Mammary epithelial cell (primary cell): ENCODE measurements at places on chromosomes 3 and 15.

- DNase-seq: no peak
These were observed 10.6 kb downstream of the DENND6A start for GRCh38 chr3:57682284-57682683.

- DNase-seq: peak; percentile 44
These were observed 7.6 kb downstream of the PFKFB4 start for GRCh38 chr3:48548729-48549705.

DNA sequence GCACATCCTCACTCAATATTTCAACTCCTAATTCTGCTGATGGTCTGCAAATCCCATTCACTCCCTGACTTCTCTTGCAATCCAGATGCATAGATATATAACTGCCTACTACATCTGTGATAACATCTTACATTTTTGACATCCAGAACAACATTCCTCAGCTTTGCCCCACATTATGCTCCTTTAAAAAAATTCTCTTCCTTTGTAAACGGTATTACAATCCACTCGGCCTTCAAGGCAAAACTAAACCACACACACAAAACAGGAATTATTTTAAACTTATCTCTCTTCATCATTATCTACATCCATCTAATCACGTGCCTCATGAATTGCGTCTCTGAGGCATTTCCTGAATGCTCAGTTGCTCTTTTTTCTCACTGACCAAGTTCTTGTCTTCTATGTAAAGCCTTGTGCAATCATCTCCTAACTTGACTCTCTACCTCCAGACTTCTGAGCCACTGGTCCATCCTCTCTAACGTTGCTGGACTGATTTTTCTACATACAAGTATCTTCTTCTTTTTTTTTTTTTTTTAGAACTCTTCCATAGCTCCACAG is 117.0 kb downstream of the SATB1 start:
- peak; percentile 26 for DNase-seq

GRCh38 chr3:37492977-37493471 is 318.6 kb upstream of the LRRFIP2 start:
- DNase-seq: peak; percentile 35

DNA sequence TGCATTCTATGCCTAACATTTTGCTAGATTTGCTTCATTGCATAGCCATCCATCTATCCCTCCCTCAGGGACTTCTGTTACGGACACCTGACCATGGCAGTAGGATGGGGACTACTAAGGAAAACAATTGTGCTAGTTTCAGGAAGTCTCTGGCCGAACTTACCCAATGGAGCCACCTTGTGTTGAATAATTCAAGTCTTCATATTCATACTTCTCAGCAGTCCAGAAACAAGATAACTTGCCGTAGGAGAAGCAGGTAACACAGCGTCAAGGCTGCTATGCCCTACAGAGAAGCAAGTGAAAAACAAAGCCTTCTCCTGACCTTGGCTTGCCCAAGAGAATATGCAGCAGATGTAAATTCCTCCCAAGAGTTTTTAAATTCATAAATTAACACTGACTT is 685.3 kb downstream of the GRM7 start:
- DNase-seq: peak; percentile 24

- DNase-seq: no peak
These were observed 62.3 kb downstream of the SLC6A1 start for GRCh38 chr3:11054739-11055438.

DNA sequence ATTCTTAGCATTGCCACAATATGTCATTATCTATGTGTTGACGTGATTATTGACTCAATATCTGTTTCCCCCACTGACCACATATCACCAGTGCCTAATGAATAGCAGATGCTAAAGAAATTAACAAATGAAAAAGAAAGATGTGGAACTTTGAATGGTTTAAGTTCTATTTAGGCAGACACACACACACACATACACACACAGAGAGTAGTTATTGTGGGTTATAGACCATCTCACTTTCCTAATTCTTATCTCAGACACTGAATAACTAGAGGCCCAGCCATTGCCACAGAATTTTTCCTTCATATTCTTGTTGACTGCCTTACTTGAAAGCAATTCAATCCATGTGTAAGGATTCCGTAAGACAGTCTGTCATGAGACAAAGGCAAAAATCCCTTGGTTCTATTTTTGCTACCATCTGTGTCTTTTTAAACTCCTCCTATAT is 61.9 kb upstream of the PHLDB2 start:
- DNase-seq: no peak

DNA sequence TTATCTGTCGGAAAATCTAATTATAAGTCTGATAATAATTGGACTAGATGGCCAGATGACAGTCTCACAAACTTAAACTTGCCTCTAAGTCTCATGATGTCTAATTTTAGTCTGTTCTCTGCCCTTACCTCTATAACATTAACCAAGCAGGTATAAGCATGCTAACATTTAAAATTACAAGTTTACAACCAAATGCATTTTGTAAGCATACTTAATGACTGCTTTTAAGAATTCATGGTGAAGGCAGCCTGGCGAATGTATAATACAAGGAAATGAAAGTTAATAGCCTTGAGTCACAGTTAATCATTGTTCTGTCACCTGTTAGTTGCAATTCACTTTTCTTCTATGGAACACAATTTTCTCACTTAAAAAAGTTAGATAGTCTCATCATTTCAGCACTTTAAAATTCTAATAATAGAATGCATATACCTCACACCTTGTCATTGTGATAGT is 16.5 kb downstream of the BCHE start:
- no peak for DNase-seq

- DNase-seq: no peak
These were observed 6.2 kb downstream of the PLA2G4D start for GRCh38 chr15:42087926-42088800.

- no peak for DNase-seq
These were observed 25.2 kb upstream of the TSPAN3 start for GRCh38 chr15:77096138-77096537.

DNA sequence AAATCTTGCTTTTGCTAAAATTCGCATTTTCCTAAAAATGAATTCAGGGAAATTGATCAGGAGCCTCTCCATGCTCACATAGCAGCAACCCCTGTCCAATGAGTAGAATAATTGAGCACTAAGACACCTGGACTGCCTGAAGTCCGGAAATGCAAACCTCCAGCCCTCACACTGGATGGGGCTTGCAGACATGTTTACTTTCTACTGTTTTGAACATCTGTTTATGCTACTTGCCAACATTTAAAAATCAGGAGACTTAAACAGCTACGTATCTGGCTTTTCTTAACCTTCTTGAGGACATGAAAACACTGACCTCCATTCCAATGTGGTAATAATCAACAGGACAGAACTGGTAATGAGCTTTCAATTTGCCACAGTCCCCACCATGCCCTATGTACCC is 184.4 kb downstream of the SHOX2 start:
- no peak for DNase-seq

DNA sequence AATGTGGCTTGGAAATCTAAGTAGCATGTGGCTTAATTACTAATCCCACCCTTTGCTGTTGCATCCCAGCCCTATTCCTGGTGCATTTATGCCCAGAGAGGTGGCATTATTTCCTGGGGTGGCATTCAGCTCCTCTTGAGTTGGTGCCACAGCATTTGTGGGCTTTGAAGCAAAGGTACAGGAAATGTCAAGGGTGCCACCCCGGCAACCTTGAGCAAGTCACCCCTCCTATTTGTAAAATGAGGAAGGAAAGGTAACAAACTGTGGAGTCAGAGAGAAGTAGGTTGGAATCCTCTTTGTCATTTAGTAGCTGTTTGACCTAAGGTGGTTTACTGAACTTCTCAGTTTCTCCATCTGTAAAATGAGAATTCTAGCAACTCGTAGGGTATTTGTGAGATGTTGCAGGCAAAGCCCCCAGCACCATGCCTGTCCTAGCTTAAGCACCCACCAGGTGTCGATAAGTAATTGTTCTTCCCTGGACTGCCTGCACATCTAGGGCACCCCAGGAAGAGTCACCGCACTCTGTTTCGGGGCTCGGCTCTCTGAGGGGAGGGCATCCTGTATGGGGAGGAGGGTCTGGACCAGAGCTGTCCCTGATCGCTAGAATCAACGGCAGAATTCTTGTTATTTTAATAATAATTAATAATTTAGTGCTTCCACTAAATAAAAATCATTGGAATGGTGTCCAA is 17.1 kb downstream of the ISG20 start:
- DNase-seq: no peak

DNA sequence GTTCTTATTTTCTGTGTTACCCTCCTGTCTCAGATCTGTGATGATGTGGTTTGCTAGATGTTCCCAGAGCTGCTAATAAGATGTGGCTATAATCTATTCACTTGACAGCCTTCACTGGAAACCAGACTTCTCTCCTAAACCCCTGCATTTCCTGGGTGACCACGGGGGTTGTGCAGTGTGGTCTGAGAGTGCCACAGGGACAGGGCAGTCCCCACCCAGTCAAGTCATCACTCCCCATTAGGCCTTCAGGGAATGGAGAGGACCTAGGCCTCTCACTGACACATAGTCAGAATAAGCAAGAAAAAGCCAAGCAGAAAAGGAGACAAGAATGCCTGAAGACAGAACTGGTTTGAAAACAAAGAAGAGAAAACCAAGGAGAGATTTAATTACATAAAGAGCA is 58.3 kb downstream of the GJD2 start:
- no peak for DNase-seq

GRCh38 chr3:144564011-144564410 is 592.4 kb downstream of the DIPK2A start:
- DNase-seq: no peak

GRCh38 chr3:117721866-117722265 is 1012.3 kb downstream of the TUSC7 start:
- no peak for DNase-seq

- DNase-seq: no peak
These were observed 5.8 kb upstream of the MESP1 start for GRCh38 chr15:89756897-89757296.

- peak; percentile 95 for DNase-seq
These were observed at the start of gene ATP2C1 for GRCh38 chr3:130893376-130894129. TSS of gene ATP2C1 (plus strand) at chr3:130894084. CDS start at chr3:130894770, 686 bp downstream.

- DNase-seq: peak; percentile 54
These were observed at the start of gene RFX7 for GRCh38 chr15:56243163-56244037. TSS of gene RFX7 (minus strand) at chr15:56243879. CDS start at chr15:56243285, 594 bp downstream.

DNA sequence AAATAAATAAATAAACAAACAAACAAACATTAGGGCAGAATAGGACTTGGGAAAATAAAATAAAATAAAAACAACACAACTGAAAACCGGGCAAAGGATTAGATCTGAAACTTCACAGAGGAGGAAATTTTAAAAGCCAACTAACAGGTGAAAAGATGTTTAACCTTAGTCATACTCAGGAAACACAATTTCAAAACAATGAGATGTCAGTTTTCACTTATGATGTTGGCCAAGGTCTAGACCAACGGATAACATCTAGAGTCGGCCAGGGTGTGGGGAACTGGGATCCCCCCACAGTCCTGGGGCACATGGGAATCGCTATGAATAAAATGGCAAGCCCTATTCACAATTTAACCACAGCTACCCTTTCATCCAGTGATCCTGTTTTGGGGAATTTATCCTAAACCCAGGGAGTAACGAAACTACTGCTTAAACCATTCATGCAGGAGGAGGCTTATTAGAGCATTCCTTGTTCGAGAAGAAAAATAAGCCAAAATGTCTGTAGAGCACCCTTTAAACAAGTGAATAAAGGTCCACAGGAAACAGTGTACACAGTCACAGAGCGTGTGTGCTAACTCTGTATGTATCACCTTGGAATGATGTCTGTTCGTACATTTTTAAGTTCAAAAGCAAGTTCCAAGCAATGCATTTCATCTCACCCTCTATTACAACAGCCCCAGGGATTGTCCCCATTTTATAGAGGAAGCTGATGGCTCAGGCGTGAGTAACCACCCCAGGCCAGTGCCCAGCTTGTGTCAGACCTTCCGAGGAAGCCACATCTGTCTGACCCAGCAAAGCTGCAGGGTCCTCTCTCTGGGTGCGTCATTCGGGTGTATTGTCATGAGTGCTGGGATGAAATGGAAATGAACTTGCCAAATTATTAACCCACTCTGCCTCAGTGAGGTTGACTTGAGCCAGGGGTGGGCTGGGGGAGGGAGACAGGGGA is 6.3 kb upstream of the ANPEP start:
- peak; percentile 86 for DNase-seq

DNA sequence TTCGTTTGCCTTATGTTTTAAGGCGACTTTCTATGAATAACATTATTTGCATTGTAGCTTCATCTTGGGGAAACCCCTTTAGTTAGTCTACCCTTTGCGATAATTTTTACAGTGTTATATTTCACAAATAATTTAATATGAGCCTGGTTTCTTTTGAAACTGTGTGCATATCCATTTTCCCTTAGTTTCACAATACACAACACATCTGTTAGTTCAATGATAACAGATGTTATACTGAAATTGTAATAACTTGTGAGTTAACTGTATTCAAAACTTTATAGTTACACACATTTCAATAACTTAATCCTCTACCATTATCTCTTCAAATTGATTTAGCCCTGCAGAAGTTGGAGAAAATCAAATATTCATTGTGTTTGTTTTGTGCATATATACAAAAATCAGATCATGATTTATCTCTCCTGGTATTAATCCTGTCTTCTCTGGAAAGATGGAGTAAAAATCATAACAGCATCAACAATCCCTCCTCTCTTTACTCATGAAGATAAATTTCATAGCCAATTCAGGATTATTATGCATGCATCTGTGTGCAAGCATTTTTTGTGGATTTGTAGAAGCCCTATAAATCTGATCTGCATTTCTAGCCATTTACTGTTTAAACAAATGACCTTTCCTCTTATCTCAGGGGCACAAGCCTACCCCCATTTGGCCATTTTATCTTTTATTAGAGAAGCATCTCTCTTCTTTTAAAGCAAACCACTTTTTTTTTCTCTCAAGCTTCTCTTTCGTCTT is 304.0 kb downstream of the VPS13C start:
- no peak for DNase-seq

DNA sequence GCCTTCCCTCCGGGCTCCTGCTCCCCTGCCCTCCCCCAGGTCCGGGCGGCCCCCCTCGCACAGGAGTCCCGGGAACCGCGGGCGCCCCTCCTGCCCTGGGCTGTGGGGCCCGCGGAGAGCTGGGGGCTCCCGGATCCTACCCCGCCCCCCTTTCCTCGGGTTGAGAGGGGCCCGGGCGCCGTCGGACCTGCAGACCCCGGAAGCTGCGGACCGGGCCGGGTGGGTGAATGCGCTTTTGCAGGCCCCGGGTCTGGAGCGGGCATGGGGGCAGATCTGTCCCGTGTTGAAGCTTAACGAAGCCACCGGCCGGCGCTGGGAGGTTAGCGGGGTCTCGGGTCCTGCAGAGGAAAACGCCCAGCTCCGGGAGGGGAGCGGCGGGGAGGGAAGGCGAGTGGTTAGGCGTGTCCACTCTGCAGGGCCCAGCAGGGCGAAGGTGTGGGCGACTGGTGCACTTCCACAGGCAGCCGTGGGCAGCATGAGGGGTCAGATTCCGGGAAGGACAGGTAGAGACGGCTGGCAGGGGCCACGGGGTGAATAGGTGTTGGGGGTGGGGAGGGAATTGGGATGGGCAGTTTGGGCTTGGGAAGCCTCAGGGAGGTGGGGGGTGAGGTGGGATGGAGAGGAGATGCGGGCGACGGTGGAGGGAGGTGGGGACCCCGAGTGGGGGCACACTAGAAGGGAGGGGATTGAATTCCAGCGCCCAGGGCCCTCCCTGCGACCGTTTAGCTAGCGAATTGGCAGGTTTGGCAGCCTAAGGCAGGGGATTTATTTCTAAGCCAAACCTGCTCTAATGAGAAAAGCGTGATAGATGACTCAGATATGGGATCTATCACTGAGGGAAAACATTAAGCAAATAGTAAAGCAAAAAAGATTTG is 635 bp downstream of the CD276 start:
- peak; percentile 69 for DNase-seq

GRCh38 chr3:154242766-154243165 is 81.5 kb downstream of the DHX36 start:
- no peak for DNase-seq
